Effector memory CD8-positive, alpha-beta T cell (primary cell): ENCODE measurements at places on chromosomes 5 and 9.

GRCh38 chr5:132243366-132243977 lies 14.0 kb upstream of the PDLIM4 start:
- no peak for DNase-seq

DNA sequence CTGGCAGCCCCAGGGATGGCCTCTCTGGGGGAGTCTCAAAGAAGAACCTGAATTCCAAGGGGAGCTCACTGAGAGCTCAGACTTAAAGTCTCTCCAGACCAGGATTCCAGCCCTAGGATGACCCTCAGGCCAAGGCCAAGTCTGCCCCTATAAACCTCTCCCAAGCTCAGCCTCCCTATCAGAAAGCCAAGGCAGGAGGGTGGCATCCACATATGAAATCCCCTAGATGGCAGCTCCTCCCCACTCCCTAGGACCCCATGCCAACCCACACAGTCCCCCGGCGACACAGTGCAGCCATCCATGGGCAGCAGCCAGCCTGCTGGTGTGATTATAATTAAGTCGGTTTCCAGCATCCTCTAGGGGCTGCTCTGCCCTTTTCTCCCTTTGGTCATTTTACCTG lies 269.9 kb downstream of the CDK5RAP2 start:
- DNase-seq: no peak

DNA sequence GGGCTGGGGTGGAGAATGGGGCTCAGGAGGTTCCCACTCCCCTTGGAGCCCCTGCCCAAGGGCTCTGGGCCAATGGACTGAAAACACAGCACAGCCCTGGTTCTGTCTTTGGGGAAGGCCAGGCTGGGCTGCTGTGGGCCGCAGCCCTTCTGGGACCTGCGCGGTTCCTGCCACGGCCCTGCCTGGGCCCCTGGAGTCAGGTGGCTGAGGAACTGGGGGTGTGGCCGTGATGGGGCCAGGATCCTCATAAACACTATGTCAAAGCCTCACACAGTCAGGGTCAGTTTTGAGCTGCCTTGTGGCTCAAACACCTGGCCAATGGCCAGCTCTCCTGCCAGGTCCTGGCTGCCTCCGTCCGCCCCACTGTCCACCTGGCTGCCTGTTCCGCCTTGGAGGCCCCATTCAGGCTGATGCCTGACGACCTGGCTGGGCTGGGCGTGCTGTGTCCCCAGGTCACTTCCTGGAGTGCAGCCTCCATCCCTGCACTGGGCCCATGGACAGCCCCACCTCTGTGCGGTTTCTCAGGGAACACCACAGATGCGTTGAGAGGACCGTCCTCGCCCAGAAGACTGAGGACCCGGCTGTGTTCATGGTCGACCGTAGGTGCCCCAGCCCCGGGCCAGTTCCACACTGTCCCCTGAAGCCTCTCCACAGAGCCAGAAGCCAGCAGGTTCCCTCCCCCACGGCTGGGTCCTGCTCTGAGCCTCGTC lies 27.5 kb downstream of the PAEP start:
- no peak for DNase-seq

DNA sequence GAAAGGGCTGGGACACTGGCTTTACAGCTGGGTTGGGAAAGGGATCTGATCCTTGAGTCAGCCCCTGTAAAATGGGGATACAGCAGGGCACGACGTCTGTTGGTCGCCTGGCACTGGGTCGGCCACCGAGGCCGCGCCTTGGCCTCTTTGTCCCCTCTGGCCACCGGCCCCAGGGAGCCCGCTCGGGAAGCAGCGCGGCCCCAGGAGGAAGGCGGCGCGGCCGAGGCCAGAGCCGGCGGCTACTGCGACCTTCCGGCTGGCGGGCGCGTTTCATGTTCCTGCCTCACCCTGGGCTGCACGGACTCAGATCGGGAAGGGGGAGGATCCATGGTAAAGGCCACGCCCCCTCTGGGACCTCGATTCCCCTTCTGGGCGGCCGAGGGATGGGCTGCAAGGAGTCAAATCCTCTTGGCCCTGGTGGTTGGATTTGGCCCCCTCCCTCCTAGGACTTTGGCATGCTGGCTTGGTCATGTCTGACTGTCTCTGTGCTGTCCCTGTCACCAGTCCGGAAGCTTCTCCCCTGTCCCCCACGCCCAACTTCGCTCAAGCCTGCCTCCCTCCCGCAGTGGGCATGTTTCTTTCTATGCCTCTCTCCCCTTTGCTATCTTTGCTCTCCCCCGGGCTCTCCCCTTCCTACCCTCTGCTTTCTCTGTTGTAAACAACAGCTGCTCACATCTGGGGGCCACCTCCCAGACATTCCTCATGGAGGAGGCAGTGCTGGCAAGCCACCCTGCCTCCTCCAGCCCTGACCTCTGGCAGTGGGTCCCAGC lies 25.8 kb downstream of the FPGS start:
- DNase-seq: no peak

DNA sequence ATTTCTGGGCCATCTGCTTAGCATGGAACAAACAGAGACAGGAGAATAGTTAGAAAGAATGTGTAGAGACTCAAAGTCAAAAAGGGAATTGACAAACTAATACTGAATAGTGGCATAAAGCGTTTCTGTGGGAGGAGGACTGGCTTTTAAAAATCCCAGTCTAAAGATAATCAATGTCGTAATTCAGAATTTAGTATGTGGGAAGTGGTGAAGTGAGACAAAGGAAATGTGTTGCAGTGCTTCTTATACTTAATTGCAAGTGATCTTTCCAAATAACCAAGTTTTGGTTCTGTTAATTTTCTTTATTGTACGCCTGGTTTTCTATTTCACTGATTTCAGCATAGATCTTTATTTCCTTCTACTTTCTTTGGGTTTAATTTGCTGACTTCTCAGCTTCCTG lies 133.2 kb downstream of the ENTREP1 start:
- DNase-seq: no peak

- DNase-seq: no peak
Measured at GRCh38 chr9:121478816-121479676, 20.6 kb downstream of the GGTA1 start.

DNA sequence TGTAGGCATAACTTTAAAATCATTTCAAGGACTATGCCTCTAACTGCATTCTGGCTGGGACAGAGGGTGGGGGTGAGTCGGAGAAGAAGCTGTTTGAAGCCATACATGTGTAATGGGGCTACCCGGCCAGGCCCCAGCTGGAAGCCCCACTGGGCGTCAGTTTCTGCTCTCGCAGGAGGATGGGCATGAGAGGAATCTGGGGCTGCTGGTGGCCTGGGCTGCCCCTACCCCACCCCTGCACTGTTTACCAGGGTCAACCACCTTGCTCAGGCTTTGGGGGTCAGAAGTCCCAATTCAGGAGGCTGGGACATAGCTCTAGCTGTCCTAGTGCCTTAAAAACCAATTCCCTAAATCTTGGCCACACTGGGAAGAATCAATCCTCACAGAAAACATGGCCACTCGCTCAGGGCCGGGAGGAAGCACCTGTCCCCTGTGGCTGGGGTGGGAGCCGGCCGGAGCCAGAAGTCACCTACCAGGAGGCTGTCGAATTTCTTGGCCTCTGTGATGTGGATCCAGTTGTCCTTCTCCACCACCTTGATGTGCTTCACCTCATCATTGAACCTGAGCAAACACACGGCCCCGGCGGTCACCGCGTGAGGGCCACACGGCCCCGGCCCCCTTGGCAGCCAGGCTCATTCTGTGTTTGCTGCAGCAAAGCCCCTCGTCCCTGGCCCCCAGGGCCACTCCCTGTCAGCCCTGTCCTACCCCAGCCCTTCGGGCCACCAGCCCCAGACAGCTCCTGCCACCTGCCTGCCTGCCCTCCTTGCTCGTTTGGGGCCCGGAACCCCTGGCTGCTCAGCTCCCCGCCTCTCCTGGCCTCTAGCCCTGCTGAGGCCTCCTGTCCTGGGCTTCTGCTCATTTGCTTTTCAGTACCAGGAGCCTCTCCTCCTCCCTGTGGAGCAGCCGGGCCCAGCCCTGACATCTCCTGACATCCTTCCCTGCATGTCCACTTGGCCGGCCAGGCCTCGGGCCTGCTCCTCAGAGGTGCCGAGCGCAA lies 33.6 kb upstream of the SARDH start:
- DNase-seq: no peak

GRCh38 chr5:137147346-137147745 lies 351.8 kb downstream of the SPOCK1 start:
- DNase-seq: no peak

- DNase-seq: no peak
Measured at GRCh38 chr5:99089822-99090549, 161.2 kb upstream of the CHD1 start.

DNA sequence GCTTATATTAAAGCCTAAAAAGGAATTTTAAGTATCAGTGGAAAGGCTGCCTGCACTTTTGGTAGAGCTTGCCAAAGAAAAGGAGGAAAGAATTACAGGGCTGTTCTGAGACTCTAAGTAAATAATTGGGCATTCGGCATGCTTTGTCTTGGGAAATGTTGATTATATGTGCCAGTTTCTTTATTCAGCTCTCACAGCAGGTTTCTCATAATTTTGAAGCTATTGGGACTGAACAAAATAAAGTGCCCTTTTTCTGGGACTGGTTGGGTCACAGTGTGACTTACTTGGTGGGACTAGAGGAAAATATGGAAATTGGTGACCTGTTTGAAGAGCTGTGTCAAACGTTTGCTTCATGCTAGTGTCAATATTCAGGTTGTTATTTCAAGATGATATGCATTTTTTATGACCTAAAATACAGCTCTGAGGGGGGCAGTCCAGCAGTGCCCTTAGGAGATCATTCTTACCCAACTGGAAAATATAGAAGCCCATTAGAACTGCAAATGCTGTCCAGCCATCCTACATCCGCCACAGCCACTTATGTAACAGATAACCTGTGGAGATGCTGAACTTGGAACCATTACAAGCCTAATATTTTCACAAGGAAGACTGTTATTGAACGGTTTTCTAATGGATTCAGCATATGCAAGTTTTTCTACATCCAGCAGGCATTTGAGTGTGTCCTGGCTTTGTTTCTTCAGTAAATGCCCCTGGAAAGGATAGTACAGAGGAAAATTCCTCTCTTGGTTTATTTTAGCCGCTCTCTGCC lies 122.4 kb downstream of the SNCAIP start:
- no peak for DNase-seq

- no peak for DNase-seq
Measured at GRCh38 chr5:175894793-175895192, 23.4 kb downstream of the CPLX2 start.

- DNase-seq: no peak
Measured at GRCh38 chr5:157459715-157460599, at the start of gene NIPAL4. Gene NIPAL4, plus strand, starts transcription at chr5:157460213. Its CDS starts 108 bp downstream, at chr5:157460321.

DNA sequence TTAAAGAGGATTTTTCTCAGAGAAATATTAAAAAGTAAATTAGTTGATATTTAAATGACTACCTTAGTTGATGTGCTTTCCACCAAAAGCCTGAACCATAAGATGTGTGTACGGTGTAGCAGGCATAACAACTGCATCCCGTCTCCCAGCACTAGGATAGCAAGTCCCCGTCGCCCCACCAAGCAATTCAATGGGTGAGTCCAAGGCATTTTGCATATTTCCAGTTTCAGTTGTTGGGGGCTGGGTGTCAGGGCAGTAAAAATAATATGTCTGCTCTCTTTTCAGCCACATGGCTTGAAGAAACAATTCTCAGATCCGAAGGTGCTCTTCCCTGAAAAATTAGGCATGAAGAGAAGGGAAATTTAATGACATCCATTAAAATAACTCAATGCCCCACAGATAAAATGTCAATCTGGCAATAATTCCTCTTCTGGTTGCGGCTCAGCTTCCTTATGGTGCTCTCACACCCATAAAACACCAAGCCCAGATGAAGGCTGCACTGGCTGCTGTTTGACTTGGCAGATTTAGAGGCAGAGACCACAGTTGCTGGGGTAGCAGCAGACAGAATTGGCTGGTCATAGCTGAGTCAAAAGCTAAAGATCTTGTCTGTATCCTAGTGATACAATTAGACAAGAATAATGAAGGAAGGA lies 124.4 kb upstream of the ADCY2 start:
- no peak for DNase-seq

- DNase-seq: no peak
Measured at GRCh38 chr5:103340717-103341388, 82.3 kb downstream of the MACIR start.

DNA sequence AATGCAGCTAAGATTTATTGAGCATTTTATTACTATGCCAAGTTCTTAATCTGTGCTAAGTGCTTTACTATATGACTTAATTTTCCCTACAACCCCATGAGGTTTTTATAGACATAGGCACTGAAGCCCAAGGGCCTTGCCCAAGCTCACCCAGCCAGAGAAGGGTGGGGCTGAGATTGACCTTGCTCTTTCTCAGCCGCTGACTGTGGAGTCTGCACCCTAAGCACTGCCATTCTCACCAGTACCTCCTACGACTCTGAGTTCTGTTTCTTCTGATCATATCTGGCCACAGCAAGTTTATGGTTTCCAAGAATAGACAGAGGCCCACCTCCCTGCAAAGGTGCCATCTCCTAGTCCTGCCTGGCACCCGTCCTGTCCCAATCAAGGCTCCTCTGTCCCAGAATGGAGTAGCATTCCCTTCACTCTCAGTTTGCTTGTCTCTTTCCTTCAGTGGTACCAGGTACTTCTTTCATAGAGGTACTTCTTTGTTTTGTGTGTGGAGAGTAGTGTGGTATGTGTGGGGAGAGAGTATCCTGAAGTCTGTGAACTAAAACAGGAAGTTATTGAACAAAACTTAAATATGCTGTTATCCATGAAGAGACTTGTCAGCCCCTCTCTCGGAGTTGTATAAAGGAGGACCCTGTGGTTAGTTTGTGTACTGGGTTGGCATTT lies 42.6 kb downstream of the CSF1R start:
- no peak for DNase-seq

DNA sequence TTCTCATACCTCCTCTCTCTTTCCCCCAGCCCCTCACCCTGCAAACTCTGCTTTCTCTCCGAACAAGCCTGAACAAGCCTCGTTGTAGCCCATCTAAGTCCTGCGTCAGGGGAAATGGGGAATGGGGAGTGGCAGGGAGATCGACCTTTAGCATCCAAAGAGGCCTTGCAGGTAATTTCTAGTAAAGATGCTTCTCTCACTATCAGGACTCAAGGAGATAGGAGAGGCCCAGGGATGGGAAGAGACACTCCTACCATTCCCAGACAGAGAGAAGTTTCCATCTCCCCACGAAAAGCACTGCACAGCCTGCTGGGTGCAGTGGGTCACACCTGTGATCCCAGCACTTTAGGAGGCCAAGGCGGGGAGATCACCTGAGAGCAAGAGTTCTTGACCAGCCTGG lies 44.4 kb upstream of the CTNNA1 start:
- no peak for DNase-seq

GRCh38 chr9:126864771-126865170 lies 4.3 kb downstream of the ZBTB34 start:
- DNase-seq: no peak

- DNase-seq: no peak
Measured at GRCh38 chr9:107312376-107313050, 29.4 kb downstream of the RAD23B start.

DNA sequence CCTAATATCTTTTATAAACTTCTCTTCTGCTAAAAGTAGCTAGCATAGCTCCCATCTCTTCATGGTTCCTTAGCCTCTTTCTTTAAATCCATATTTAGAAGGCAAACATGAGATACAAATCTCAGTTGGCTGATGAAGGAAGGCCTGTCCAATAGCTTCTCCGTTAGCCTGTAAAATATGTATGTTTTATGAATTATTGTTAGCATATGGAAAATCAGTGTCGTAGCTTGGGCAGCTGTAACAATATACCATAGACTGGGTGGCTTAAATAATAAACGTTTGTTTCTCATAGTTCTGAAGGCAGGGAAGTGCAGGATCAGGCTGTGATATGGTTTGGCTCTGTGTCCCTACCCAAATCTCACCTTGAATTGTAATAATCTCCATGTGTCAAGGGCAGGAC lies 63.8 kb downstream of the PBX3 start:
- no peak for DNase-seq
